ENCODE measurements at places on chromosomes 13 and 19.

DNA sequence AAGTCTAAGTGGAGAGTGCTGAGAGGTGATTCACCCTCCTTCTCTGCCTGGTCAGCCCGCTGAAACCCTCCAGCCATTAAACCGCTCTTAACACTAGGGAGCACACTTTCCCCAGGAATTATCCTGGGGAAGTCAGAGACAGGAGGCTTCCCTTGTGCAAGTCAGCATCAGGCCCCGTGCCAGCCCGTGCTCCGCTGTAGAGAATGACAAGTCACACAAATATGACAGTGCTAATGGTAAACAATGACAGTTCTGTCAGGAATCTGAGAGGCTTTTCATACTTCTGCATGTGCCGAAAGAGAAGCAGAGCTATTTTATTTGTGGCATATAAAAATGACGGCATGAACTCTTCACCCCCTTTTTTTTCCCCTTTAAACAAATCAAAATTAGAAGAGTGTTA is 816.9 kb upstream of the SLC10A2 start:
- DNase-seq = peak; percentile 49

DNA sequence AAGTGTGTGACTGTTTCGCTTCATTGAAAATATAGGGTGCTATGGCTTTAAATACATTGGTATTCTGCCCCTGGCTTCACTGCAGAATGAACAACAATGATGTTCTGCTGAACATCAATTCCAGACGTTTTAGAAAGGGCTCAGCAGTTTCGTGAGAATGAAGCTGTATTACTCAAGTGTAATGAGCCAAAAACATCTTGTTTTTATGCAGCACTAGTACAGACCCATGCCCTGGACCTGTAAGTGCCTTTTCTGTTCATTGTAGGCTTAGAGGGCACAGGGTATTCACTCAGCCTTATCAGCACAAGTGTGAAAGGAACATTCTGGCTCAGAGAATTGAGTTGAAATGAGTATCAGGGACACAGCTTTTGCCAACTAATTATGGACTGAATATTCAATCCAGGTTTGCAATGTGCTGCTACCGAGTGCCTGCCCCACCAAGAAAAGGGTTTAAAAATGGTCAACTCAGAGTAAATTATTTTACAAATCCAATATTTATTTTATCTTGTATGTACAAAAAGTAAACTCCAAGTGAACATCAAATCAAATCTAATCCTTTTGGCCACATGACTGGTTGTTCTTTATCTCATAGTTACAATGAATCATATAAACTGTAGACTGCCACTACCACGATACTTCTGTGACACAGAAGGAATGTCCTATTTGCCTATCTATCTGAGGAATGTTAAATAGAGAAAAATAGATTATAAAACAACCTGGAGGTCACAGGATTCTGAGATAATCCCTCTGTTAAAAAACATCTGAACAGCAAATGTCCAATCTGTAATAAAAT is 362.8 kb downstream of the NALCN start:
- no peak for DNase-seq

GRCh38 chr19:53664760-53665159 is 33.0 kb downstream of the DPRX start:
- no peak for DNase-seq

GRCh38 chr19:10231612-10232228 is 589 bp upstream of the S1PR2 start:
- DNase-seq = no peak

DNA sequence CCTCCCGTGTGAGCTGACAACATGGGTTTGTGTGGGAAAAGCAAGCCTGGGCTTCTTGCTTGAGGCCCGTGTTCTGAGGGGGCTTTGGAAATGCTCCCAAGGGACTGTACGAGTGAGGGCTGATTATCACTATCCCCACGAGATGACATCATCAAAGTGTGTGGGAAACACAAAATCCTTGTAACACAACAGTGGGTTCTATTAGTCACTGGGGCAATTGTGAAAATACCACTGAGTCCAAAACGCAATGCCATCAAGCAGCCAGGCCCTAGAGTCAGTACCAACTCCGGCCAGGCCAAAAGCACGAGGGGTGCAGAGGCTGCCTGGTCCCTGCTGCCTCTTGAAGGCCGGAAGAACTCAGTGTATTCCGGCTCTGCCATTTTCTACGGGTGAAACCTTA is 29.6 kb downstream of the CAPS start:
- DNase-seq = no peak

- no peak for DNase-seq
Observed at GRCh38 chr13:71359641-71360040, 507.4 kb downstream of the DACH1 start.

DNA sequence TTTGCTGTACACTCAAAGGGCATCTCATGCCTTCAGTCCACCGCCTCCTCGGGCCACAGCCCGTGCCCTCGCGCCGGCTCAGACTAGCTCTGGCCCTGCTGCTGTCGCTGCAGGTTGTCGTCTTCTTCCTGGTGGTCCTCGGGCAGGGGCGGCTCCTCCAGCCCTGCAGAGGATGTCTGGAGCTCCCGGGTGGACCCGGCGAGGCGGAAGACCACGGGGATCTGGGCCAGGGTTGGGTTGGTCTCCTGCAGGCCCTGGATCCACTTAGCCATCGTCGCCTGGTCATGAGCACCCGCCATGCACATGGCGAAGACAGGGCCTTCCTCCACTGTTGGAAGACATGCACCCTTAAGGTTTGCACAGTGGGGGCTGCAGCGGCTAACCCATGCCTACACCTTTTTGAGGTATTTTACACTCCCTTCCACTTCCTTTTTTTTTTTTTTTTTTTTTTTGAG is 489 bp upstream of the ZNF653 start:
- no peak for DNase-seq

DNA sequence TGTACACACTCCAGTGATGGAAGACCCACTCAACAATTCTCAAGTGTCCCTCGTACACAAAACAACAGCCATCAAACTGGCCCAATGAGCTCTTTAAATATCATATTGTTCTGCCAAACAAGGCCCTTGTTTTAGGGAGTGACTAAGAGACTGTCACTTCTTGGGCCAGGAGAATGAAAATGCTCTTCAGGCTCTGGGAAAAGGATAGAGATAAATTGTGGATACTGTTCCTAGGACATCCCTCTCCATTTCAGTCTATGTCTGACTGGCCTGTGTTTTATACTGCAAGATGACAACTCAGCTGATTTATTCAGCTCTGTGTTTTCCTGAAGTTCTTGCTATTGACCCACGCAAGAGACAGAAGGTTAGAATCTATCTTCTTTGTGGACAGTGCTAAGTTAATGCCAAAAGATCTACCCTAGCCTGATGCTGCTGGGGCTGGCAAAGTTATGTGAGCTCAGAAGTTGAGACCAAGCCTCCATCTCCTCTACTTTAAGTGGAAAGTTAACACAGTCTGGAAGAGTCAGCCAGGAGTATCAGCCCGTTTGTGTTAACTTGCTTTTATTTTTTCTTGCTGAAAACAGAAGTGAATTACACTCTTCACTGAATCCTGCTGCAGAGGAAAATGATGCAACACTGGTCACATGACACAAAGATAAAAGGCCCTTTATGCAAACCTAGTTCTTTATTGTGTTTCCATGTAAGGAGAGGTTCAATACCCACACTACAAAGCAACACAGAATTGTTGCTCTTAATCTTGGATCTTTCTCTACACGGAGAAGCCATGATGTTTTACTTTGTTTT is 14.6 kb downstream of the FRY start:
- DNase-seq = peak; percentile 93

DNA sequence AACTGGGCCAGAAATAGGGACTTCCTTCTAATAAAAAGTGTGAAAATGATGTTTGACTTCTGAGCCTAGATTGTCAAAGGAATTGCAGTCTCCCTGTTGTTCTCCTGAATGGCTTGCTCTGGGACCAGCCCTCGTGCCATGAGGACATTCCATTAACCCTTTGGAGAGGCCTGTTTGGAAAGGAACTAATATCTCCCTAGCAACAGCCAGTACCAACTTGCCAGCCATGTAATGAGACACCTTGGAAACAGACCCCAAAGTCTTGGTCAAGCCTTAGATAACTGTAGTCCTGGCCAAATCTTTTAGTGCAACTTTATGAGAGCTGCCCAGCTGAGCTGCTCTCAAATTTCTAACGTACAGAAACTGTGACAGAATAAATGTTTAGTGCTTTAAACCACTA is 8.2 kb upstream of the SIAH3 start:
- DNase-seq = no peak

DNA sequence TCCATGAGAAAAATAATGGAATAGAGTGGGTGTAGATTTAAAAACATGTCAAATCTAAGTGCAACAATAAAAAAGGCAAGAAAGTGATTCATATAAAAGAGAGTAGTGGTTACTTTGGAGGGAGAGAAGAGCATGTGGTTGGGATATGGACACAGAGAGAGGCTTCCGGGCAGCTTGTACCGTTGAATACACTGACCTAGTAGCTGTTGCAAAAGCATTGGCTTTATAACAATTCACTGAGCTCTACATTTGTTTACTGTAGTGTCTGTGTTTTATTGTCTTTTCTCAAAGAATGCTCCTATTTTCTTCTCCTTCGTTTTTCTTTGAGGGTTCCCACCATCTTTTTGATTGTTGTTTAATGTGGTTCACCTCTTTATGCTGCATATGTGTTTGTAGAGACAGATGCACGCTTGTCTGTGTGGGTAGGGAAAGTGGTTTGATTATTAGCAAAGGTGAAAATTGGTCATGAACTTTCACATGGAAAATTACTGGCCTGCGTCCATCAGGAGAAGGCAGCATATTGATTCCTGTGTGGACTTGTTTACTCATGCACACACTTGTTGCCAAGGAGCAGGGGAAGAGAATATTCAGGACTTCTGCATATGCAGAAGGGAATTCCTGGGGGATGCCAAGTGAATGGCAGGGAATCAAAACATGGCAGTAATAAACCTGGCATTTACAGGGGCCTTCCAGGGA is 29.9 kb upstream of the IRS2 start:
- no peak for DNase-seq
